ENCODE measurements at places on chromosomes 4 and X. TPM values are rescaled to one million over a fixed set of nuclear protein-coding genes. Genes with fewer than 3 reads are reported as not detected.

SPATA18 gene
- total RNA-seq: 1.9 TPM

DACH2 gene
- not detected for total RNA-seq

DCX gene
- not detected for total RNA-seq

GAGE13 gene
- total RNA-seq: not detected

RAB39B gene
- not detected for total RNA-seq

GUCY1A1 gene
- total RNA-seq: 106 TPM
